ENCODE measurements at places on chromosomes 12 and 14. TPM values are rescaled to one million over a fixed set of nuclear protein-coding genes. Genes with fewer than 3 reads are reported as not detected.

- peak; percentile 46 for DNase-seq
Observed at GRCh38 chr12:51926718-51927117, 19.4 kb downstream of the ACVRL1 start.

- no peak for DNase-seq
Observed at GRCh38 chr12:131933387-131933786, 4.3 kb downstream of the PUS1 start.

GRCh38 chr12:4212845-4213244 lies 60.7 kb upstream of the CCND2 start:
- no peak for DNase-seq

DNA sequence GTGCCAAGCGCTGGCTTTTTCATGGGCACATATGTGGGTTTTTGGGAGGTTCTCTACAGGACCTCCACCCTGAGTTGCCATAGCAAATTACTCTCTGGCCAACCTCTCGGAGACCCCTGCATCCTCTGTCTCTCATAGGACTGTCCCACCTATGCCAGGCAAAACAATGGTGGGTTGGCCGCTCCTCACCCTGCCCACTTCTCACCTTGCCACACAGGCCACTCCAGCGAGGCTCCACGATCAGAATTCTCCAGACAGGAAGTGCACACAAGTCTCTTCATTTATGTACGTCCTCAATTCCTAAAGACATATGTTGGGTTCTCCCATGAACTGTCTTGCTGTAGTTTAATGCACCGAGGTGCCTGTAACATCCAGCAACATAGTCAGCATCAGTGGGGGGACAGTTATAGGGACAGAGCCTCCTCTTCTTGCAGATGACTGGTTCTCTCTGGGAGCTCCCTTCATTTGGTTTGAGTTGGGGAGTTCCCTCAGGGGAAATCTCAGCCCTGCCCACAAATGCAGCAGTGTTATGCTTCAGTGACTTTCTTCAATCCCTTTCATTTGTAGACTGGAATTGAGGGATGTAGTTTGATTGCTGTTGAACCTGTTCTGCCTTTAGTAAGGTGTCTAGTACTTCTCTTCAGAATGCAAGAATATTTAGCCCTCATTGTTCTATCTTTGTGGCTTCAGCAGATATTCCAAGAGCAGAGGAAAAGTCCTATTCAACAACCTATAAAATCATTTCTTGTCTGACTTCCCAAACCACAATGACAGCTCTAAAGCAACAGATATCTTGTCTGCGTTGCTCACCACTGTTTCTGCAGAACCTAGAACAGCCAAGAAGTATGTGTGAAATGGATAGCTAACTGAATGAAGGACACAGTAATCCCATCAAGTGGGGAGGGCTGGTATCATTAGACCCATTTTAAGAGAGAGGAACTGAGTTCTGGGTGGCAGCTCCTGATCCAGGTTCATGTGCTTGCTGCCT lies 2.8 kb upstream of the LTBP2 start:
- DNase-seq, result no peak

DNA sequence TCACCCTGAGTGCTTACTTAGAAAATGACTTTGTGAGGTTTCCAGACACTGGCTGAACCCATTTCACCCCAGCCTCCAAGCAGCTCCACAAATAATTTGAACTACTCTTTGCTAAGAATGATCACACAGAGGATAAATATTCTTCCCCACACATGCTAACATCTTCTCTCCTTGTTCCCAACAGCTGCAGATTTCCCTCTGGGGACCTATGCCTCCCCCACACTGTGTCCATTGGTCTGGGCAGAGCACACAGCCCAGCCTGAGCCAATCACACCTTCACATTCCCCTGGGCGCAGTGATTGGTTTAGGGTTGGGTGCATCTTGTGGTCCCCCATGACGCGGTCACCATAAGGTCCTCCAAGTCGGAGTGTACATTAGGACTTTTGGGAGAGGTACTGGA lies 6.9 kb downstream of the SDR9C7 start:
- no peak for DNase-seq

- DNase-seq, result no peak
Observed at GRCh38 chr14:69684461-69685217, 73.2 kb downstream of the SUSD6 start.

DNA sequence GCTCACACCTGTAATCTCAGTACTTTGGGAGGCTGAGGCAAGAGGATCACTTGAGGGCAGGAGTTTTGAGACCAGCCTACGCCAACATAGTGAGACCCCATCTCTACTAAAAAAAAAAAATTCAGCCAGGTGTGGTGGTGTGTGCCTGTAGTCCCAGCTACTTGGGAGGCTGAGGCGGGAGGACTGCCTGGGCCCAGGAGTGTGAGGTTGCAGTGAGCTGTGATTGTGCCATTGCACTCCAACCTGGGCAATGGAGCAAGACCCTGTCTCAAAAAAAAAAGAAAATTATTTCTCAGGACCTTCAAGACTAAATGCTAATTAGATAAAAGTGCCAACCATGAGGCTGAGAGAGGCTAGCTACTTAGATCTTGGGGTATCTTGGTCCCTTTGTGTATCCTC lies 23.5 kb downstream of the OTUB2 start:
- DNase-seq, result no peak

- no peak for DNase-seq
Observed at GRCh38 chr14:81450100-81450531, 50.0 kb upstream of the STON2 start.

GRCh38 chr14:77344377-77344996 lies 23.7 kb downstream of the GSTZ1 start:
- DNase-seq, result no peak

GRCh38 chr14:35247777-35248475 lies 44.3 kb upstream of the PSMA6 start:
- no peak for DNase-seq

- no peak for DNase-seq
Observed at GRCh38 chr14:48792376-48793024, 793.7 kb downstream of the RPS29 start.

DNA sequence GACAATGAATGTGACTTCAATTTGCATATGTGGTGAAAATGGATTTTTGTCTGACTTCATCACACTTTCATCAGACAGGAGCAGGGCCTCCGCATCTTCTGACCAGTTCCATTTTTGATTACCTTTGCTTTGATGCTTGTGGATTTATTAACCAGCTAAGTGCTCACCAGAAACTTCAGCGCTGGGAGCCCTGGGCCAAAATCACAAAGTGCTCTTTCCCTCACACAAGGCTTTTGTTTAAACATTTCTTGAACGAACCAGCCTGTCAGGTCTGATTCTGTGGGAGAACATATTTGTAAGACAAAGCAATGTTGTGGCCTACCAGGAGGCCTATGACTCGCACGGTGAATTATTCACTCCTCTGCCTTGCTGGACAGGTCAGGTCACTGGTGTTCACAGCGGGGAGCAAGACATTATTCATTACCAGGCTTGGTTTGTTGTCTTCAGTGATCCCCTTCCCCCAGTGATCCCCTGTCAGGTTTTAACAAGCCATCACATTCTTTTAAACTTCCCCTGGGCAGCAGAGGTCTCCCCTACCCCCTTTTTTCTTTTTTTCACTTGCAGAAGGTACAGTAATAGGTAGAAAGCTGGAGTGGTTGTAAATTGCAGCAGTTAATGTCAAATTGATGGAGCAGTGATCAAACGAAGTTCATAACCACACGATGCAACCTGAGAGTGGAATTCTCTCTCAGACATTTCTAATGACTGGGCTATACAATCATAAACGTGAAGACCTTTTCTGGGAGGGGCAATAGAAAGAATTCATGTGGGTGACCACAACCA lies 167.5 kb upstream of the PRICKLE1 start:
- DNase-seq, result no peak

GRCh38 chr12:106174876-106175275 lies 36.1 kb upstream of the NUAK1 start:
- DNase-seq, result no peak

DNA sequence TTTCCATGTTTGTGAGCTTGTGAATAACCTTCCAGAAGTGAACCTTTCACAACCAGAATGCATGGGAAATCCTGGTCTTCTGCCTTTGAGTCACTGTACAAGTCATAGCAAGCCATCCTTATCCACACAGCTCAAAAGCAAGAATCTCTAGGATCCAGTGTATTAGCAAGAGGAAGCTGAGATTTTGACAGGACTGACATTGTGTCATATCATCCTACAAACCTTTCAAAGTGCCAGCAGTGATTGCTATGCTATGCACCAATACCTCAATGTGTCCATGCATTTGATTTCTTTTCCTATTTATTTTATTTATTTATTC lies 13.5 kb upstream of the NRDE2 start:
- no peak for DNase-seq

GRCh38 chr12:47004634-47005033 lies 74.8 kb upstream of the PCED1B start:
- DNase-seq, result no peak

GRCh38 chr12:54287261-54288157 lies 7.0 kb downstream of the HNRNPA1 start:
- no peak for DNase-seq

GRCh38 chr14:25097120-25097519 lies 47.2 kb upstream of the STXBP6 start:
- no peak for DNase-seq

DNA sequence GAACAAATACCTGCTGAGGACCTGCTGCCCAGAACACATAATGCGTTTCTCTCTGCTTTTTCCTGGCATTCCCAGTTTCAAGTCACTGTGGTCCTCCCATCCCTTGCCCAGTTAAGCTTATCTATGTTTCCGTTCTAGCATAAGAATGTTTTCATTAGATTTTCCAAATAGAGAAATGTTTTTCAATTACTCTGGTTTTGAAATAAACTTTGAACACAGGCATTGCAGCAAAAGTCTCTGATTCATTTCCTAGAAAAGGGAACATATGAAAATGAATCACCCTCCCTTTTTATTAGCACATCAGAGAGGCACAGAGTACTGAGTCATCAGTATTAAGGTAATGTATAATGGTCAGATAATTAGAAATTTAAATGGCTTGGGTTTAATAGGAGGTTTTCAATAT lies 201.1 kb upstream of the TMEM260 start:
- no peak for DNase-seq

- no peak for DNase-seq
Observed at GRCh38 chr14:81478446-81478845, 55.2 kb downstream of the SEL1L start.

- no peak for DNase-seq
Observed at GRCh38 chr12:4450551-4451112, 5.0 kb upstream of the FGF6 start.

- DNase-seq, result no peak
Observed at GRCh38 chr14:37369425-37369824, 171.7 kb downstream of the MIPOL1 start.

GRCh38 chr12:46674800-46675199 lies 151.0 kb downstream of the SLC38A4 start:
- DNase-seq, result no peak

- no peak for DNase-seq
Observed at GRCh38 chr14:100553471-100553870, 33.7 kb downstream of the BEGAIN start.

GRCh38 chr14:96135285-96135684 lies 69.4 kb upstream of the BDKRB2 start:
- no peak for DNase-seq

- DNase-seq, result no peak
Observed at GRCh38 chr12:106311139-106311538, 8.6 kb downstream of the TCP11L2 start.

DNA sequence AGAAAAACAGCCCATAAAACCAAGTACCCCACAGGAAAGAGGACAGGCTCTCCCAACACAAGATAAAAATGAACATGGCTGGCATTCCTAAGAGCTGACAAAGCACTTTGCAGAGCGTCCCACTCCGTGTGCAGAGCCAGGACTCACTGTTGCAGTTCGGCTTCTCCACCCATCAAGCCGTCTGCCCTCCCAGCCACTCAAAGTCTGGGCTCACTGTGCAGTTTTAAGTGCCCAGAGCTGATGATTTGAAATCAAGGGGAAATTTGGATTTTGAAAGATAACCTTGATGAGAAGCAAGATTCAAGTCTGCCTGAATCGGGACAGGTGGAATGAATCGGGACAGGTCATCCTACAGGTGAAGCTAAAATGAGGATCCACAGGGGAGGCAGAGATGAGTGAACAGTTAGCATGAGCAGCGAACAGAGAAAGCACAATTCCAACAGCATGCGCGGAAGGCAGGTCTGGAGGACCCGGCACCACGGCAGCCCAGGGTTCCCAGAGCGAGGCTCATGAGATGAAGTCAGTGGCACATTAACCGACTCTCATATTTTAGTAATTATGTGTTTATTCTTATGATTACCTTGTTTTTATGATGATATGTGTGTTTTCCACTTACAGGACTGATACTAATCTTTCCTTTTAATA lies 39.8 kb upstream of the GPR68 start:
- DNase-seq, result no peak

DNA sequence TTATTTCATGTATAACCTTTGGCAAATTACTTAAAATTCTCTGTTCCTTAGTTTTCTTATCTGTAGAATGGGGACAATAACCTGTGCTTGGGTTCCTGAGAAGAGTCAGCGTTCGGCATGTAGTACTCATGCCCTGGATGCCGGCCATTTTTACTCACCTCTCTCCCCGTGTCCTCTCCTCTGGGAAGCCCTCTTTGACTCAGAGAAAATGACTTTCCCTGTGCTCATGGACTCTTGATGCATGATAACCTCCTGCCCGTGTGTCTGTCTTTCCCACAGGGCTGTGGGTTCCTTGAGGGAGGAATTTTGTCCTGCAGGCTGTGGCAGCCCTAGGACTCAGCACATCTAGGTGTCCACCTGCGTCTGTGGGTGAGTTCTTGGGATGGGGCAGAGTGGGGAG lies 5.8 kb upstream of the C1RL start:
- no peak for DNase-seq

GRCh38 chr14:63174760-63175191 lies 29.5 kb upstream of the RHOJ start:
- DNase-seq, result no peak

- DNase-seq, result no peak
Observed at GRCh38 chr12:67035121-67035520, 234.0 kb upstream of the CAND1 start.

Gene INTS13
- 25.8 TPM for polyA plus RNA-seq

Gene CCDC177
- not detected for polyA plus RNA-seq

Gene LRRC74A
- not detected for polyA plus RNA-seq

Gene FLRT2
- polyA plus RNA-seq, result not detected

Gene CMKLR1
- 0.06 TPM for polyA plus RNA-seq

Gene SLC24A4
- not detected for polyA plus RNA-seq

Gene NUBPL
- 5.8 TPM for polyA plus RNA-seq

Gene AEBP2
- 19.5 TPM for polyA plus RNA-seq

Gene KRT72
- 0.71 TPM for polyA plus RNA-seq

Gene HCAR1
- polyA plus RNA-seq, result not detected

Gene ETFRF1
- 80.4 TPM for polyA plus RNA-seq

Gene ZBTB42
- 2.1 TPM for polyA plus RNA-seq

Gene TSPAN19
- not detected for polyA plus RNA-seq

Gene COL2A1
- polyA plus RNA-seq, result not detected

Gene PRKD1
- not detected for polyA plus RNA-seq

Gene MYH7
- not detected for polyA plus RNA-seq

Gene PTPRQ
- not detected for polyA plus RNA-seq

Gene GALNT9
- not detected for polyA plus RNA-seq

Gene SPATS2
- 7.8 TPM for polyA plus RNA-seq

Gene A2M
- not detected for polyA plus RNA-seq

Gene NOXRED1
- polyA plus RNA-seq, result not detected
